ENCODE measurements at places on chromosomes 2 and 18.

DNA sequence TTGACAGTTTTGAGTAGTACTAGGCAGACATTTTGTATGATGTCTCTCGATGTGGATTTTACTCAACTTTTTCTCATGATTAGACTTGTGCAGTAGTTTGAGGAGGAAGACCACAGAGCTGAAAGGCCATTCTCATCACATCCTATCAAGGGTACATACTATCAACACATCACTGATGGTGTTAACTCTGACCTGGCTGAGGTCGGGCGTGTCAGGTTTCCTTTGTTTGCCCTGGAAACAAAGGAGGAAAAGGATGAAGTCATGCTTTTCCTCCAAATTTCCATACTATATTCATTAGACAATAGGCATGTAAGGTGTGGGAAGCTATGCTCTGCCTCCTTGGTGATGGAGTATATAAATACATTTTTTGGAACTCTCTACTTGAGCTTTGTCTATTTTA, 211.1 kb downstream of the DSEL start:
- DNase-seq = no peak

DNA sequence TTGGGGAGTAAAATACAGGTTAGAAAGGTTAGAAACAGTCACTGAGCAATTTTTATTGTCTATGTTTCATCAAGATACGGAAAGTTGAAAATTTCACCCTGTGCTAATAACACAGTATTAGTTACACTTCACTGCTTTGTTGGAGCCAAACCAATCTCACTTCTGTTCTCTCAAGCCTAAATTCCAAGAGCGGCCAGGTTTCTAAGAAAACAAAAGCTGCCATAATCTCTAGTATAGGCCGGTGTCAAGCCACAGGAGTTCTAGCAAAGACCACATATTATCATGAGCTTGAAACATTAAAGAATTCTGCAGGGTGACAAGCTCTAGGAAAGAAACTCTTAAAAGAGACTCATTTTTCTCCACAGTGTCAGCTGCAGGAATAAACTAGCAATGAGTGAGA, 128.7 kb downstream of the TXNL1 start:
- DNase-seq = no peak

DNA sequence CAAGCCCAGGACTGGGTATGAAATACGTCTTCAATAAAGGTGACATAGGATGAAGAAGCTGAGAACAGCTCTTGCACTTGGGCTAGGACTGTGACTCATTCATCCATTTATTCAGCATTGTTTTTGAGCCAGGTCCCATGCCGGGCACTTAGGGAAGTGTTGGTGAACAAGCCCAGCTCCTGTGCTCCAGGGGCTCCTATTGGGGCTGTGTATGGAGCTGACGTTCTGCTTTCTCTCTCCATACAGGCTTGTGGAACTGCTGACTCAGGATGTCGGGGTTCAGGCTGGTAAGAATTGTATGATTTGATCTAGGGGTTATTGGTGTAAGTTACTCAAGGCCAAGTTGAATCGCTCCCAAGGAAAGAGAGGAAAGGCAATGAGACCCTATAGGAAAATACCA, 24.0 kb downstream of the MYO7B start:
- DNase-seq = no peak

- DNase-seq = peak; percentile 26
These were observed 120.9 kb upstream of the SMIM21 start for GRCh38 chr18:75548353-75548905.

- no peak for DNase-seq
These were observed 164.1 kb downstream of the KLHL29 start for GRCh38 chr2:23549051-23549450.

DNA sequence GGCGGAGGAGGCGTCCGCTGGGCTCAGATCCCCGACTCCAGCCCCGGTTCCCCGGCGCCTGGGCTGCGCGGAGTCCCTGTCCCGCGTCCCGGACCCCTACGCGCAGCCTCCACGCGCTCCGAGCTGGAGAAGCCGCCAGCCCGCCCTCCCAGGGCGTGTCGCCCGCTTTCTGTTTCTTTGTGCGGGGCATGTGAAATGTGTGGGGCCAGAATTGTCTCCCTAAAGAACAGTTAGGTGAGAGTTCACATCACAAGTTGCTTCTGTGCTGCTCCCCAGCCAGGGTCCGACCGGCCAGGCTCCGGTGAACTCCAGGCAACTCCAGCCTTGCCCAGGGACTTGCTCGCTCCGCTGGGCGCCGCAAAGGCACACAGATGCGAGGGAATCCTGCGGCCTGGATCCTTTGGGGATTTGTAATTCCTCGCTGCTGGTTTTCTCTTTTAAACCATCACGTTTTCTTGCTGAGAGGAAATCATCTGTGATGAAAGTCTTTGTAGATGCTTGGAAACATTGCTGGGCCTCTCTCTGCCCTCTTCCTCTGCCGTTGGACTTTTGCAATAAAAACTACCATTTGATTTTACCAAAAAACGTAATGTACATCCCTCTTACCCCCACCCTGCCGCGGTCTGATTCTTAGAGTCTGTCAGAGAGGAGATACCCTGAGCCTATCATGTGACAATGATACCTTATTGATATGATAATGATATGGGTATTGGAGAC, 631 bp downstream of the GYPC start:
- peak; percentile 46 for DNase-seq

DNA sequence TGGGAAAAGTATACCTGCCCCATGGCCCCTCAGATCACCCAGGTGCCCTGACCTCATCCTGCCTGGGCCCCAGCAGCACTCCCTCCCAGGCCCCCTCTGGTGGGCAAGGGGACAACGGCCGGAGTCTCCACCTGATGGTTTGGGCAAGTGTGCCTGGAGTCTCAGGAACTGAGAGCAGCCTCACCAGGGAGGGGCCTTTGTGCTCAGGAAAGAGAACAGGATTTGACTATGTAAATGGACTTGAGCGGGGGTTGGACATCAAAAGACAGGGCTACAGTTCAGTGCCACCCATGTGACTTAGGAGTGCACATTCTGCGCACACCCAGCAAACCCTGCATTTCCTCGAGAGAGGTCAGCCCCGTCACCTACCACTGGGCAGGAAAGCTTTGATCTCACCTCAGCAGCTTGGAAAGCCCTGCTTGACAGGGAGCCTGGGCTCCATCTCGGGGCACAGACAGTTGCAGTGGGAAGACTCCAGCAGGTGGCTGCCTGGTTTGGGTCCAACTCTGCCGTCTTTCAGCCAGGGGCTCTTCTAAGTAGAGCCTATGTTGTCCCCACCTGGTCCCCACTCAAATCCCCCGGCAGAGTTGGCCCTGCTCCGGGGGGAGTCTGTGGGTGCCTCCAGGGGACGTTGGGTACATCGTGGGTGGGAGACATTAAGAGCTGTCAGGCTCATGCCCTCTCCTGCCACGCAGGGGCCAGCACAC, 3.3 kb downstream of the INPP5D start:
- DNase-seq = peak; percentile 86

DNA sequence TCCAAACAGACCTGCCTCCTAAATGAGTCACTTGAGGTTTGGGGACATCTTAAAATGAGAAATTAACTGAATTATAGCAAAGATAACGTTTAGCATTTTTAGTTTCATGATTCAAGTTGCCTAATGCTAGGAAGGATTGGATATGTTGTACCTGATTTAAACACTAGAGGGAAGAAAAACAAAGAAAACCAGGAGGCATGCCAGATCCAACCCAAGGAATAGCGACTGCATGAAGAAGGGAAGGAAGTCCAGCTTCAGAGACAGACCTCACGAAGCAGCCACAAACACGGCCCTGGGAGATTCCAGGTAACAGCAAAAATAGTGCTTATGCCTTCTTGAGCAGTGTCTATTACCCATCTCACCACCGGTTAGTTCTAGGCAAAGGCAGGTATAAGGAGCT, 499.9 kb upstream of the SPHKAP start:
- DNase-seq = no peak

DNA sequence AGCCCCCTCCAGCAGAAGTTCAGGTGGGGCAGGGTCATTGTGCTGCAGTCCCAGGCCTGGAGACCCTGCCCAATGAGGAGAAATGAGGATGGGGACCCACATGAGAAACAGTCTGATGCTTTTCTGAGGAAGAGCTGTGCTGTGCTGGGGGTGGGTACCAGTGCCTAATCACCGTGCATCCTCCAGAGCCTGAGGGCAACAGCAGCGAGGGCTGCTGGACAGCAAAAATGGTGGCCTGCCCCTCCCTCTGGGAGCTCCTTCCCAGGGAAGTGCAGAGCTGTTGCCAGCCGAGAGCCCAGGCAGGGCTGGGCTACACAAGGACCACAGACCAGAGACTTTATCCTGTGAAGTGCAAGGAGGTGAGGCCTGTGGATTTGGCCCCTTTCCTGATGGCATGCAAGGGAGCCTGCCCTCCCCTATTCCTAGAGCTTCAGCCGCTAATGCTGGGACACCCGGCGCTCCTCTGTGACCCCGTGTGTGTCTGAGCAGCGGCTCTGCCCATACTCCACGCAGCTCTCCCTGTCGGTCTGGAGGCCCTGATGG, 134.8 kb downstream of the DSEL start:
- no peak for DNase-seq

DNA sequence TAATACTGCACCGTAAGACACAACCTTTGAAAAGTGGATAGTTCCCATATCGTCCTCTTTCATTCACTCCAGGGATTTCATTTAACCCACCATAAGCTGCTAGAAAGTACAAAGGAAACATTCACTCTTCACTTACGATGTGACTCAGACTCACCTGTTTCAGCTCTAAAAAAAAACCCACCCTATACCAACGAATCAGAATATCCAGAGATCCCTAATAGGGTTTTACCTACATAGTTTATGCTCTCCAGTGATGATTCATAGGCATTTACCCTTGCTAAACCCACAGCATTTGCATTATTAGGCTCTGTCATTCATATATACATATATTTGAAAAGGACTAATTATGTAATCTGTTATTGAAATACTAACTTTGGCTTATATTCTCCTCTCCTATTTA, 60.2 kb downstream of the PRPF40A start:
- DNase-seq = no peak

DNA sequence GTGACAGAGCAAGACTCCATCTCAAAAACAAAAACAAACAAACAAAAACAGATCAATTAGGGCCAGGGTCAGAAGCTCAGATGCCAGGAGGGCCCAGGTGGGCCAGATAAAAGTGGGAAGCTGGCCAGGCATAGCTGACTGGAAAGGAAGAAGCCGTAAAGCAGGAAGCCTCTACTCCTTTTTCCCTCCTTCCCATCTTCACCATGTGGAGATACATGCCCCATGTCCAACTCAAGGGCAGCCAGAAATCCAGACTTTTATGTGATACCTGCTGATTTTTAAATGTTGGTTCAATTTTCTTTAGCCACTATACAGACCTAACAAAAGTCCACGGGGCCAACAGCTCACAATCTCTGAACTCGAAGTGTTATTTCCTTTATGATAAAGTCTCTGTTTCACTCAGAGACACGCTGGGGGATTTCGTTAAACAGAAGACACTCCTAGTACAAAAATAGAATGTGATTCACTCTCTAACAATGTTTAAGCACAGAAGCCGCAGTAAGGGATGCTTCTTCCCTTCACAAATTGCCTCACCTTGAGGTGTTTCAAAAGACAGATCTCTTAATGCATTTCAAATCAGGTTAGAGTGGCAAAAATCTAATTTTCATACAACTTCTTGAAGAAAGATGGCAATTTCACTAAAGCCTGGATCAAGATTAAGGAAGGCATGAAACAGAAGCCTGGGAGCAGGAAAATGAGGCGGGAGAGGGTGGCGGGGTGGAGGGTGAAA, 14.0 kb downstream of the TMEM247 start:
- no peak for DNase-seq

Data from hematopoietic multipotent progenitor cell treated with erythropoietin and hydrocortisone succinate and interleukin-3 and kit ligand, for 8 days (in vitro differentiated cells).